ENCODE measurements at places on chromosomes 11 and 22. TPM values are rescaled to one million over a fixed set of nuclear protein-coding genes. Genes with fewer than 3 reads are reported as not detected.
A peak's percentile ranks its signal among the peaks of the same experiment; 100 is the strongest.

Gene TRIM5
- 17.9 TPM for total RNA-seq

- H3K4me3 ChIP-seq, result no peak overlapping the region
- H3K36me3 ChIP-seq, result no peaks in the 10 kb centered on the region
- peaks cover 3% of the 10 kb centered on the region for H3K4me1 ChIP-seq
- no peak overlapping the region for H3K27ac ChIP-seq
- DNase-seq, result no peak
Measured at GRCh38 chr11:117319214-117319840, 3.3 kb upstream of the BACE1 start.

DNA sequence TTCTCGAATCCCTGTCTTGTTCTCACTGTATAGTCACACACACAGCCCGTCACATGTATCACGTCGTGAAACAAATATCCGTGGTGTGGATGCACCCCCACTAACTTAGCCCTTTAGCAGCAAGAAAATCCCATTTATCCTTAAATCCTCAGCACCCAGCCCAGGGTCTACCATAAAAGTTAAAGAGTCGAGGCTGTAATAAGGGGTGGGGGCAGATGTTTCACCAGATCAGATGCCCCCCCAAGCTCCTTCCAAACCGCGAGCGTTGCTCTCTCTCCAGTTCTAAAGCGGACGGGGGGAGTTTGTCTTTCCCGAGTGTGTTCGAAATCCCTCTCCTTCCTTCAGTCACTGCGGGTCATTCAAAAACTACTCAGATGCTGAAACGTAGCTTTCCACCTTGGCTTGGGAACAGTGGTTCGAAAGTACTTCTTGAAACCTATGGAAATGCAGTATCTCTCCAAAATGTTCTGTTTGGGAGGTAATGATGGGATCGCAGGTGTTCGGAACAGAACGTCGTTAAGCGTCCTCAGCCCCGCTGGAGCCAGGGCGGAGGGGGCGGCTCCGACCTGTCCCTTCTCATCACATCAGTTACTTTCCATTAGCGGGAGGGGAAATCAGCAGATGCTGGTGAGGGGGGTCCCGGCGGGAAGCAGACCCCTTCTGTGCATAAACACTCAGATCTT lies 156.2 kb downstream of the BRD1 start:
- H3K4me3 ChIP-seq, result no peak overlapping the region
- H3K4me1 ChIP-seq, result peaks cover 8% of the 10 kb centered on the region
- no peak overlapping the region for H3K27ac ChIP-seq
- no peak for DNase-seq
- H3K36me3 ChIP-seq, result no peaks in the 10 kb centered on the region

GRCh38 chr11:96180341-96180740 lies 162.7 kb downstream of the MAML2 start:
- no peaks in the 10 kb centered on the region for H3K27me3 ChIP-seq
- no peak overlapping the region for H3K4me3 ChIP-seq
- no peak for DNase-seq
- no peak overlapping the region for H3K27ac ChIP-seq
- no peaks in the 10 kb centered on the region for H3K4me1 ChIP-seq

DNA sequence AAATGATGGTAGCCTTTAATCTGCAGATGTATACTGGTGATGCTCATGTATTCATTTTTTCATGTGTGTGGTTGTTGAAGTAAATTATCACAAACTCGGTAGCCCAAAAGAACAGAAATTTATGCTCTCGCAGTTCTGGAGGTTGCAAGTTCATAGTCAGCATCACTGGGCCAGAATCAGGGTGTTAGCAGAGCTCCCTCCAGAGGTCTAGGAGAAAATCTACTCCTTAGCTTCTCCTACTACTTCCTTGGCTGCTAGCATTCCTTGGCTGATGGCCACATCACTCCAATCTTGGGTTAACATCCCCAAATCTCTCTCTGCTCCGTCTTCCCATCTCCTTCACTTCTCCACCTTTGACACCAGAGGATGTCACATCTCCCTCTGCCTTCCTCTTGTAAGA lies 45.3 kb upstream of the GALNT18 start:
- H3K36me3 ChIP-seq, result no peaks in the 10 kb centered on the region
- H3K27ac ChIP-seq, result no peak overlapping the region
- no peak overlapping the region for H3K4me3 ChIP-seq
- no peak for DNase-seq

- H3K36me3 ChIP-seq, result no peaks in the 10 kb centered on the region
- H3K4me3 ChIP-seq, result peak overlapping the region; percentile 59
- peak; percentile 79 for DNase-seq
- peaks cover 21% of the 10 kb centered on the region for H3K27me3 ChIP-seq
Measured at GRCh38 chr11:57458410-57459163, 1.7 kb upstream of the RTN4RL2 start.
